ENCODE measurements at places on chromosomes 6 and 20.

- DNase-seq, result no peak
Observed at GRCh38 chr20:58116505-58116904, 111.9 kb downstream of the ANKRD60 start.

DNA sequence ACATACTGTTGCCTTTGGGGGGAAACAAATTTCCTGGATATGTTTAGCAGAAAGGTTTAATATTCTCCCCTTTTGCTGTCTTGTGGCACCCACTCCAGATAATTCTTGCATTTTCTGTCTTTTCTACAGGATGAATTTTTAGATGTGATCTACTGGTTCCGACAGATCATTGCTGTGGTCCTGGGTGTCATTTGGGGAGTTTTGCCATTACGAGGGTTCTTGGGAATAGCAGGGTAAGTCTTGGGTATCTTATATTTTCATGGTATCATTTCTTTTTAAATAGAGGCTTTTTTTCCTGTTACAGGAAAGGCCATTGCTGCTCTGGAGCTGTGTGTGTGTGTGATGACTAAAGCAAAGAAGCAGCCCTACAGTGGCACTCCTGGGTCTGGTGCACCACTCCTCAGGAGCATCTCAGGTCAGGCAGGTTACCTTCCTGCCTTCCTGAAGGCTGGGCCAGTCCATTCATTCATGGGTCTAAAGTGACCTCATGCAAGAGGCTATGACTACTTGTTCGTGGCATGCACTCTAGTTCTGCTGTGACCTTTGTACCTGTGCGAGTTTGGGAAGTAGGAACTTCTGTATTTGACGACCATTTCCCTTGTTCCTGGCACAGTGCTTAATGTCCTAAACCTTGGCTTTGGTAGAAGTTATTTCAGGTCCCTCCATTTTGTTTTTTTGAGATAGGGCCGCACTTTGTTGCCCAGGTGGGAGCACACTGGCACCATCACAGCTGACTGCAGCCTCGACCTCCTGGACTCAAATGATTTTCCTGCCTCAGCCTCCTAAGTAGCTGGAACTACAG is 2.2 kb downstream of the RAB5IF start:
- DNase-seq, result no peak

DNA sequence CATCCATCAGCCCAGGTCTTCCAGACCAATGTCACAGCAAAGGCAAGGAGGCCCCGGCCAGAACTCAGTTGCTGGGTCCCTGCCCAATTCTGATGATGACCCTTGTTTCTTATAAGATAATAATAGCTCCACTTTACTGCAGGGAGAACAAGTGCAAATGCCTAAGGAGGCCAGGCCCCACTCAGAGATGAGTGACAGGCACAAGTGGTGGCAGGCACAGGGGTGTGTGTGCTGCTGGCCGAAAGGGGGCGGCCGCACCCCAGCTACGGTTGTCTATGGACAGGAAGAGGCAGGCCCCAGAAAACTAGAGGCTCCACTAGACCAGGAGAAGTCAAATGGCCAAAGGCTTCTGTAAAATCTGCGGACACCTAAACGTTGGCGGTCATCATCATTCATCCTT is 28.6 kb downstream of the GNAS-AS1 start:
- no peak for DNase-seq

- DNase-seq, result no peak
Observed at GRCh38 chr6:170266061-170266825, 24.6 kb downstream of the DLL1 start.

GRCh38 chr20:44614525-44614924 is 32.1 kb downstream of the PKIG start:
- DNase-seq, result no peak

GRCh38 chr6:55299286-55299985 is 27.8 kb upstream of the GFRAL start:
- no peak for DNase-seq

DNA sequence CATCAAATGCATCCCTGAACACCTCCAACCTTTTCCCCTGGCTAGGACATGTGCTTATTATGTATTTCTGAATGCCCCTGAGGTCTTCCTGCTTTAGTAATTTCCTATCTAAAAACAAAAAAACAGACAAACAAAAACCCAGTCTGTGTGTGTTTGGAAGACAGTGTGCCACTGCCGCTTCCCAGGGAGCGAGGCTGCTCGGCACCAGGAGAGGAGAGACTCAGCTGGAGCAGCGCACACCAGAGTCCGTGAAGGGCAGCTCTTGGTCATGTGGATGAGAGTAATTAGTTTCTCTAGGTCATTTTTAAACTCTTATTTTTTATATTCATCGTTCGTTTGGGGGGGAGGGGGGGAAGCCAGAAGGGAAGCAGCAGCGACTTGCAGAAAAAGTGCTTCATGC is 10.0 kb upstream of the ANKRD60 start:
- DNase-seq, result no peak

DNA sequence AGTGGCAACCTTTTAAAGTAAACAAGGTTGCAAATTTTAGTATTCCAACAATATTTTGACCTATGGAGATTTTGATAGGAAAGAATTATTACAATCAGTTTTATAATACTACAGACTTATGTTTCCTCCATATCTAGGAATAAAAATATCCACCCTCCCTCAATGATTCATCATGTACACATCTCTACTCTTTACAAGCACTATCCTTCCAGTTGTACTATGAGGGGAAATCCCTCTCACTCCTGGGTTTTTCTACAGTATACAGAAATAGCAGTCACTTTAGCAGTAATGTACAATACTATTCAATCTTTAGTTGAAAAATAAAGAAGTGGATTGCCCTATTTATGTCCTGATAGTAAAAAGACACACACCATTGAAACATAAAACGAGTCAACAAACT is 46.3 kb upstream of the SCML4 start:
- no peak for DNase-seq

All from activated CD4-positive, alpha-beta T cell treated with anti-CD3 and anti-CD28 coated beads for 24 hours (primary cell).